ENCODE measurements at places on chromosomes 2 and 18.

DNA sequence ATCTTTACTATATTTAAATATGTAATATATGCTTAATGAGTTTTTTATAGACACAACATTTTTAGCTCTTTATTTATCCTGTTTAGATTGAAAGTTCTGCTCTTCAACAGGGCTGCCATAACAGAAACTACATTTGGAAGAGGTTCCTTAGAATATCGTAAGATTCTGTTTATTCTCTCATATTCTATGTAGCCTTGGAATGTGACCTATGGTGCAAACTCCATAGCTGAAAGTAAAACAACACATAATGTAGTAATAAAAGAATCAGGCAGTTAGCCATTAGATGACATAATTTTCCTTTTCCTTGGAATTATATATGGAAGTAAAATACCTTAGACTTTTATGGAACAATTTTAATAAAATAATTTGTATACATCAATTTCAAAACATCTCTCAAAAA lies 91.3 kb downstream of the ZNF804A start:
- DNase-seq: no peak

GRCh38 chr2:236642584-236643291 lies 73.1 kb downstream of the ACKR3 start:
- no peak for DNase-seq

DNA sequence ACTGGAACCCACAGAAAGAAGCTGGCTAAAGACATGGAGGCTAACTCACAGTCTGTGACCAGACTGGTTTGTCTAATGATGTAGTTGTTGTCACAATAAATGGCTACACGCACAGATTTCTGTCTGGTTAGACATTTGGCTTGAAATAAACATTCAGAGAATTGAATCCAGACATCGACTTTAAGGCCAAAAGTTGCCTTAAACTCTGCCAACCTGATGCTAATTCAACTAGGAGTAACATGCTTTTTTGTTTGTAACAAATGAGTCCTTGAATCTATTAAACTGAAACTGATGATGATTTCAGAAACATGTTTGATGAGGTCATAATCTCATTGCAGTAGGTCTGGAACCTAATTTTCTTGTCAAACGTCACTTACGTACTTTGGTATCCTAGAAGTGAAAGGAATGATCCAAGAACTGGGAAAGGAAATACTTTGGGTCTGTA lies 123.8 kb downstream of the ERBB4 start:
- no peak for DNase-seq

DNA sequence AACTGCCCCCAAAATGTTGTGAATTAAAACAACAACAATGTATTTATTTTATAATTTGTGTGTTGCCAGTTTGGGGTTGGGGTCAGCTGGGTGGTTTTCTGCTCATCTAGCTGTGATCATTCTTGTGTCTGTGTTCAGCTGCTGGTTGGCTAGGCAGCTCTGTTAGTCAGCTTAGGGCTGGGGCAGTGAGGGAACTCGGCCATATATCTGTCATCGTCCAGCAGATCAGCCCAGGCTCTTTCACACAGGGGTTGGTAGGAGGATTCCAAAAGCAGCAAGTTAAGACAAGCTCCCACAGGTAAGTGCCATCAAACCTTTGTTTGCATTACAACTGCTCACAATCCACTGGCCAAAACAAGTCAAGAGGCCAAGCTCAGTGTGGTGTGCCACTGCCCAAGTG lies 121.5 kb downstream of the LPIN1 start:
- no peak for DNase-seq

- DNase-seq: no peak
Observed at GRCh38 chr18:77708826-77709506, 459.3 kb downstream of the GALR1 start.

- DNase-seq: no peak
Observed at GRCh38 chr2:226888378-226888965, 52.6 kb downstream of the RHBDD1 start.

DNA sequence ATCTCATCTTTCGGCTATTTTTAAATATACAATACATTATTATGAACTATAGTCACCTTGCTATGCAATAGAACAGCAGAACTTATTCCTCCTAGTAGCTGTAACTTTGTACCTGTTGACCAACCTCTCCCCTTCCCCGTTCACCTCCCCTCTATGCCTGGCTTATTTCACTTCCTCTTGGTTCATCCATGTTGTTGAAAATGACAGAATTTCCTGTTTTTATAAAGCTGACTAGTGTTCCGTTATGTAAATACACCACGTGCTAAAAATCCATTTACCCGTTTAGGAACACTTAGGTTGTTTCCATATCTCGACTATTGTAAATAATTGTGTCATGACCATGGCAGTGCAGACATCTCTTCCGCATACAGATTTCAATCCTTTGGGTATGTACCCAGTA lies 10.3 kb downstream of the ALPI start:
- DNase-seq: no peak

GRCh38 chr2:119160361-119160990 lies 1.9 kb upstream of the C1QL2 start:
- no peak for DNase-seq

DNA sequence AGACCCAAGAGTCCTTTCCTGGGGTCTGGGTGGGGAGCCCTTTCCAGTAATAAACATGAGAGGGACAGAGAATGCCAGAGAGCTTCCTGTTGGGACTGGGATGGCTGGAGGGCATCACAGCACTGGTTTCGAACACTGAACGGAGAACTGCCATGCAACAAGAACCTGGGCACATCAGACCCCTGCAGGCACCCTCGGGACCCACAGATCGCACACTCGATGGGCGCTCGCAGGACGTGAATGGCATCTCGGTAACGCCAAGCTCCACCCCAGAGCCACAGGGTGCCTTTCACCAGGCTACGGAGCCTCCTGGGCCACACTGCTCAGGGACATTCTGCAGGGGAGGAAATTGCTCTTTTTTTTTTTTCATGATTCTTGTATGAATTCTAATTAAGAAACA lies 25.1 kb downstream of the SLC66A2 start:
- DNase-seq: no peak

Data from activated T-cell treated with anti-CD3 and anti-CD28 coated beads for 48 hours (primary cell).